ENCODE measurements at places on chromosomes 16 and 17.

DNA sequence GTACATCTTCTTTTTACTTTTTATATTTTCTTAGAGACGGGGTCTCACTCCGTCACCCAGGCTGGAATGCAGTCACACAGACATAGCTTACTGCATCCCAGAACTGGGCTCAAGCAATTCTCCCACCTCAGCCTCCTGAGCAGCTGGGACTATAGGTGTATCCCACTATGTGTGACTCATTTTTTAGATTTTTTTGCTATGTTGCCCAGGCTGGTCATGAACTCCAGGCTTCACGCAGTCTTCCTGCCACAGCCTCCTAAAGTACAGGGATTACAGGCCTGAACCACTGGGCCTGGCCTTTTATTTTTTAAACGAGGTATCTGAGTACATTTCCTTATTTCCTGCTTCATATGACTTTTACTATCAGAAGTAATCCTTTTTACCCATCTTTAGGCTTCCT is 48.0 kb downstream of the GLG1 start:
- no peak for DNase-seq

GRCh38 chr17:55177159-55177854 is 87.5 kb upstream of the HLF start:
- peak; percentile 41 for DNase-seq

GRCh38 chr16:79049040-79049439 is 551.5 kb downstream of the MAF start:
- no peak for DNase-seq

DNA sequence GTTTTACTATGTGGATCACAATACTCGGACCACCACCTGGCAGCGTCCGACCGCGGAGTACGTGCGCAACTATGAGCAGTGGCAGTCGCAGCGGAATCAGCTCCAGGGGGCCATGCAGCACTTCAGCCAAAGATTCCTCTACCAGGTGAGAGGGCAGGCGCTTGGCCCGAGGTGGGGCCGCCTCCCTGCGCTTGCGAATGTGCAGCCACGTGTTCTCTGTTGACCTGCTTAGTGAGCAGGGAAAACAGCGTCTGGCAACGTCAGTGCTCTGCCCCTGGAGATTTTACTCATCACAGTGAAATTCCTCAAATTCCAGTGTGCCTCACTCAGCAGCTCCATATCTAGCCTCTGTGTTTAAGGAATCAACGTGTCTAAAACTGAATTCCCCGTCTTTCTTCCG is 33.4 kb upstream of the CLEC18A start:
- DNase-seq: peak; percentile 97

GRCh38 chr17:27157297-27157696 is 136.6 kb upstream of the WSB1 start:
- no peak for DNase-seq

- DNase-seq: no peak
These were observed 8.3 kb downstream of the TANGO6 start for GRCh38 chr16:68851601-68852000.

GRCh38 chr17:33517746-33518145 is 224.7 kb upstream of the ASIC2 start:
- DNase-seq: no peak
